ENCODE measurements at places on chromosomes 3 and 15.
A peak's percentile ranks its signal among the peaks of the same experiment; 100 is the strongest.

DNA sequence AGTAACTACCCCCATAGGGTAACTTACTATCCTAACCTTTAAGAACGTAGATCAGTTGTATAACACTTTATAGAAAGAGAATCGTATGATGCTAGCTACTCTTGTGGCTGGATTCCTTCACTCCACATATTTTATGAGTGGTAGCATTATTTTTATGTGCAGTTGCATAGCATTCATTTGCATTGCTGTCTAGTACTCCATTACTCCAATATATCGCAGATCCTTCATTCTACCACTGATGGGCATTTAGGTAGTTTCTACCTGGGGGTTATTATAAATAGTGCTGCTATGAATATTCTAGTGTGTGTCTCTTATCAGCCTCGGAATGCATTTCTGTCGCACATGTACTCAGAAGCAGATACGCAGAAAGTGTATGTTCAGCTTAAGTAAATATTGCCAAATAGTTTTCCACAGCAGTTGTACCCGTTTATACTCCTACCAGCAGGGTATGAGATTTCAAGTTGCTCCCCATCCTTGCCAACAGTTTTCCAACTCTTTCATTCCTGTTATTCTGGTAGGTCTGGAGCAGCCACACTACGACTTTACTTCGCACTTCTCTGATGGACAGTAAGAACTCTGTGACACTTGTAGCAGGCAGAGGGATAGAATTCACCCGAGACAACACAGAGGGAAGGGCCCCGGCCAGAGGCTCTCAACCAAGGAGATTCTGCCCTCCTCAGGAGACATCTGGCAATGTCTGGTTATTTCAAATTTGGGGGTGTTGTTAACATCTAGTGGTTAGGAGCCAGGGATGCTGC is 9.8 kb upstream of the VGLL4 start:
- DNase-seq: no peak

DNA sequence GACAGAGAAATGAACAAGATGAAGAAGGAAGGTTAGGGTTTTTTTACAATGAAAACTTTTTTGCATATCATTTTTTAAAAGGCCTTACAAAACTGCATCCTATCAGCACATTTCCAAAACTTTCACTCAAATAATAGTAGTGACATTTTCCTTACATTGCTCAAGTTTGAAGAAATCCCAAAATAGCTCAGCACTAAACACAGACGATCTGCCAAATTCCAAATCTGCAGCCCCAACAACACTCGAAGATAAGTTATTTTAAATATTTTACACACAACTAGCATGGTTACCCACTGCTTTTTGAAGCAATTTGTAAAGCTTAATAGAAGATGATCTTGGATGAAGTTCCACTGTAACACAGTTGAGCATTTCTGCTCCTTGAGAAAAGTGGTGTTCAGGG is 535.6 kb upstream of the ALCAM start:
- DNase-seq: no peak

GRCh38 chr3:186538779-186539178 is 5.4 kb downstream of the CRYGS start:
- no peak for DNase-seq

GRCh38 chr15:68229386-68230156 is at the start of gene CLN6:
CLN6 (minus strand) TSS chr15:68229728; CDS start chr15:68229584, 144 bp downstream.
- DNase-seq: peak; percentile 38

- DNase-seq: no peak
These were observed 362.7 kb upstream of the ARRDC4 start for GRCh38 chr15:97597801-97598200.

DNA sequence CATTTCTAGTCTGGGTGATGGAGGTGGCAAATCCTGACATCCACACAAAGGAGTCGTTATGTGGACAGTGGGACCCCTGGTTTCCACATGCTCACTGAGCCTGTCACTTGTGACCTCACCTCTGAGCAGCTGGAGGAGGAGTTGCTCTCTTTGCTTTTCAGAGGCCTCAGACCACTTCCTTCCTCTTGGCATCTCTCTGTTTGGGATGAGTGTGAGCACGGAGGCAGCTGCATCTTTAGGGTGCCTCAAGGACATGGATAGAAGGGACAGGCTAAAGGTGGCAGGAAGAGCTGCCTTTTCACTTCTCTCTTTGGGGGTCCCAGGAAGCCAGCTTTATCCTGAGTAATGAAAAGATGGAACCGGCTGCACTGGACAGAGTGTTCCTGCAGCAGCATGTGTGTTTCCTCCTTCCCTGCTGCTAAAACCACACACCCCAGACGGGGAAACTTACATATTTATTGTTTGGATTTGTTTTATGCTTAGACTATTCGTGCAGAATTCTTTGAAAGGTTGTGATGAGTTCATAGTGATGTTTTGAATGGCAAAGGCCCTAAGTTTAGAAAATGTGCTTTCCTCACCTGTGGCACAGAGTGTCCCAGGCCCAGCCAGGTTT is 31.8 kb downstream of the GPR171 start:
- DNase-seq: no peak

DNA sequence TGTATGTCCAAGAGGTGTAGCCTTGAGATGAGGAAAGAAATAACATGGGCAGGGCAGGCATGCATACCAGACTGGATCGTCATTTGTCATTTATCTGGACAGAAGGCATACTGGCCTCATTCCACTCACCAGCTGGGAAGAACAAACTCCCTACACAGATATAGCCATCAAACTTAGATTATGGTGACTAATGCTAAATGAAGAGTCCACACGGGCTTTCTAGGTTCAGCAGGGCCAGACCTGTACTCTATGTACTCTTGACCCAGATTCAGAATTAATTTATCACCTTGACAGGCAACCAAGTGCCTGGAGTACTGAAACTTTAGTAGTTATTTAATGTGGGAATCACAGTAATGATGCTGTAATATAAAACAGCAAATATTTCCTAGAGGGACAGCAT is 164.3 kb upstream of the IL12A start:
- no peak for DNase-seq

DNA sequence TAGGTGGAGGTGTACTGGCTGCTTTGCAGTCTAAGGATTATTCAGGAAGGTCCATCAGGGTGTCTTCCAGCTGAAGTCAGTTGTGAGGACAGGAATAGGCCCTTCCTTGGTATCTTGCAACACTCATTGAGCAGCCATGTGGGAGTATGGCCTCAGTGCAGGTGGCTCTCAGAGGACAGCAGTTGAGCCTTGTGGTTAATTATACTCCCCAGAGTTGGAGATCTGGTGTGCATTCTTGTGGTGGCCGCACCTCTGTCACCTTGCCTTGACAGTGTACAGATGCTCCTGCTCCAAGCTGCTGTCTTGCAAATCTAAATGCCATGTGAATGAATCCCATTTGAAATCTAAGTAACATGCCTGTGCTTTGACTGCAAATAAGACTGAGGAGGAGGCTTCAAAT is 339.9 kb upstream of the BCHE start:
- no peak for DNase-seq

DNA sequence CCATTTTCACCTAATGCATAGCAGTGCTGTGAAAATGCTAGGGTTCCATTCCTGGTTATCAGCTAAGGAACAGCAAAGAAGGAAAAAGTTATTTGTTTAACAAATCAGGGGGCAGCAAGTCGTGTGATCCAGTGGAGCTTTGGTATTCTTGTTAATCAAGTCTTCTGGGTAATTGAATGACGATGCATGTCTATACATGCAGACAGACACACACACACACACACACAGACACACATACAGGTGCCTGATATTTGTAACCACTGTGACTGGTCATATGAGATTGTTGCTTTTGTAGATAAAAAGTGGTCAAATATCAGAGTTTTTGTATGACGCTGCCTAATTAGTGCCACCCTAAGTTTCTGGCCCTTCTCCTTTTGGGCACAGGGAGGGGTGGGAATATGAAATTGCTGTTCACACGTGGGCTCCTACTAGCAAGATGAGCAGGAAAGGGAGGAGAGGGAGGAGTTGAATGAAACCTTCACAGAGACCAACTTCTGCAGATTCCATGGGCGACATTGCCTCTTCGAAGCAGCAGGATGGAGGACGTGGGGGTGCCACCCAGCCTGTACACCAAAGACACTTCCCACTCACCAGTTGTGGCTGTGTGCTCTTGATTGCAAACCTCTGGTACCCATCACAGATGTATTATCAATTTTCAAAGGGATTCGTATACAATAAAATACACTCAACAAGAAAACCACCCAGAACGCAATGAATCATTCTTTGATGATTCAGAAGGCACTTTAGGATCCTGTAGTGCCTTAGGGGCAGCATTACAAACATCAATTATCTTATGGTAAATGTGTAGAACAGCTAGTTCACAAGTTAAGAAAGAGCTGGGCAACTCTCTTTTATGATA is 281.9 kb upstream of the ICE2 start:
- DNase-seq: no peak

GRCh38 chr3:4065554-4065953 is 237.6 kb upstream of the SETMAR start:
- DNase-seq: no peak

DNA sequence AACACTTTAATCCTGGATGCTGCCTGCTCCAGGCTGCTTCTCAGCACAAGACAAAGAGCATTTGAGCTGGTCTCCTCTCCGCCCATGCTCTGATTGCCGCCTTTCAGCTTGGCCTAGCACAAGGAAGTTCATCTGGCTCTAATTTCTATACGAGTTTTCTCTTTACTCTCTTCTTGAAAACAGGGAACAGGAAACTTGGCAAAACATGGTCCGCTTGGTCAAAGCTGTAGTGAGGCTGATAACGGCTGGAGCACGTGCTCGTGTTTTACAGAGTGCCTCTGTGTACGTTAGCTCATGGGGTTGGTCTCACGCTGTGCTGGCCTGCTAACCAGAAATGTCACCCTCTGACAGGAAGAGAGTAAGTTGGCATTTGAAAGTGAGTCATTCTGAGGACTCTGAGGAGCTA is 19.2 kb downstream of the RARRES1 start:
- no peak for DNase-seq

GRCh38 chr3:95356764-95357501 is 1294.1 kb downstream of the NSUN3 start:
- DNase-seq: no peak

DNA sequence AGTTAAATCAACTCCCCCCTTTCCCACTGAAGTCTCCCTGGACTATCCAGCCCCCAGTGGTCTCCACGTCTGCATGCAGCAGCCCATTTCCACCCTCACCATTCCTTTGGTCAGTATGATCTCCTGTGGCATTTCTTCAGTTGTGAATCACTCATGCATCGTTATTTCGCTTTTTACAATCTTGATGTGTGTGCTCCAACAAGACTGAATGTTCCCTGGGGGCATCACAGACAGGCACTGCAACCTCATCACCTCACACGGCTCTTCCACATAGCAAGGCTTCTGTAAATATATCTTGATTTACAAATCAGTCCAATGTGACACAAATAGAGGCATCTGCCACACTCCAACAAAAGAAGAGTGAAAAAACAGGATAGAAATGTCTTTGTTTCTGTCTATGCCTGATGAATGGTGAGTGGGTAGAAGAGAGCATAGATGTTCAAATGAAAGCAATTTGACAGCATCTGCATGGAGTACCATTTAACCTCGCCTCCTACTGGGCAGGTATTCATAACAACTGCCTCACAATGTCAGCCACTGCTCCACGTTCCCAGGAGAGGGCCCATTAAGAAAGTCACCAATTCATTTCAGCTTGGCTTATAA is 5.2 kb downstream of the HEG1 start:
- DNase-seq: no peak

GRCh38 chr3:168864107-168865021 is 768.6 kb upstream of the GOLIM4 start:
- DNase-seq: no peak

DNA sequence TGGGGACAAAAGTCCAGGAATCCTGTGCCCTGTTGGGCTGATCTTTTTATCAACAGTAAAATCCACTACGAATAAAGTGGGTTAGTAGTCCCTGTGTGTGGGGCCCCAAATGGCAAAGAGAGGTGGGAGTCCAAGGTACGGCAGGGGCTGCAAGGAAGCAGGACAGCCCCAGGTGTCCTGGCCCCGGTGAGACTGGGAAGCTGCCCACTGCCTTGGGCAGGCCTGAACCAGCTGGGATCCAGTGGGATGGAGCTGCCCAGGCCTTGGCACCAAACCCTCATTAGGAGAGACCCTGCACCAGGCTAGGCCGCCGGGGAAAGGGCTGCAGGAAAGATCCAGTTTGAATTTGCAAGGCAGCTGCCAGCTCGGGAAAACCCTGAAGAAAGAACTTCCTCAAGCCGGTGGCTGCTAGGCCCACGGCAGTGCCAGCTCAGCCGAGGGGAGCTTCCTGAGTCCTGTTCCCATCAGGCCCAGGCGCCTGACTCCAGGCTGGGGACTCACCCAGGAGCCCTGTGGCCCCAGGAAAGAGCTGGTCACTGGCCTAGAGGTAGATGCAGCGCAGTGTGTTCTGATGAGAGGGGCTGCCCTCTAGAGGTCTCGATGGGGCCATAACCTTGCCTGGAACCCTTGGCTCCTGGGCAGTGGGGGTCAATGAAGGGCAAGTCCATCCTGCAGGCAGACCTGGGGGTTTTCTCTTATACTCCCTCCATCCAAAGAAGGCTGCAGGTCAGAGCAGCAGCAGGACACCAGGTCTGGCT is 14.4 kb upstream of the GNAI2 start:
- DNase-seq: no peak

GRCh38 chr15:86205096-86205495 is 125.4 kb downstream of the AGBL1 start:
- DNase-seq: no peak

- DNase-seq: no peak
These were observed 66.7 kb upstream of the GATA2 start for GRCh38 chr3:128559486-128560225.

DNA sequence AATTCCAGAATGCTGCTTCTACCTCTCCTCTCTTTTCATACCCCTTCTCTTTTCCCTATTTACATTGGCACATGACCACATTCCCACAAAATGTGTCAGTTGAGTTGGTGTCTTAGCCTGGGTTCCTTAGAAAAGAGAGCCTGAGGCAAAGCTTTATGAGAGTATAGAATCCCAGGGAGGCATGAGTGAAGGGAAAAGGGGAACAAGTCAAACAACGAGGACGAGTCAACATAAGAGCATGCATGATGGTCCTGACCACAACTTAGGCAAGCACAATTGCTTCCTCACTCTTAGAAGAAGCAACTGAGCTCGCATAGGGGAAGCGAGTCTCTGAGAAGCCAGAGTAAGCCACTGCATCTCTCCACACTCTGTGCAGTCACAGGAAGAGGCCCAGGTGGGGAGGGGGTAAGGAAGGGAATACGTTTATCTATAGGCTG is 15.4 kb upstream of the ZNF774 start:
- DNase-seq: no peak

- DNase-seq: no peak
These were observed 126.6 kb downstream of the SRGAP3 start for GRCh38 chr3:9122732-9123364.

GRCh38 chr3:109325109-109325508 is 8.8 kb upstream of the DPPA2 start:
- no peak for DNase-seq

DNA sequence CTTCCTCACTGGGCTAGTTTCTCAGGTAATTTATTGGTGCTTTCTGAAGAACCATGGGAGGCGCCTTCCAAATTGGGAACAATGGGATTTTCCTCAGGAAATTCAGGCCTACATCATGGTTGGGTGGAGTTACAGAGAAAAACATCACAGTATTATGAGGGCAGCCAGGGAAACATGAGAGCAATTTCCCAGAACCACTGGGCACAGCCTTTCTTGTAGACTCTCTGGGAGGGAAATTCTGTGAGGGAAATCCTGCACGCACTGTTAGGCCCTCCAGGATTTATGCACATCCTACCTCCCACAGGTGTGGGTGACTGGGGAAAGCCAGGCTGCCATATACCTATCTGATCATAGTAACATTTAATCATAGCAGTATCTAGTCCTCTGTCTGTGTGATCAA is 13.2 kb downstream of the POPDC2 start:
- no peak for DNase-seq

- DNase-seq: no peak
These were observed 209.9 kb upstream of the CTNNB1 start for GRCh38 chr3:40989141-40990061.

- DNase-seq: no peak
These were observed 165.6 kb upstream of the CCDC54 start for GRCh38 chr3:107211608-107212007.

Measured in NCI-H1417 treated with DMSO at 0.1 percent for 48 hours (cell line).